ENCODE measurements at places on chromosomes 3 and 15.

- no peak for DNase-seq
These were observed 42.1 kb upstream of the TSPAN3 start for GRCh38 chr15:77112838-77113504.

DNA sequence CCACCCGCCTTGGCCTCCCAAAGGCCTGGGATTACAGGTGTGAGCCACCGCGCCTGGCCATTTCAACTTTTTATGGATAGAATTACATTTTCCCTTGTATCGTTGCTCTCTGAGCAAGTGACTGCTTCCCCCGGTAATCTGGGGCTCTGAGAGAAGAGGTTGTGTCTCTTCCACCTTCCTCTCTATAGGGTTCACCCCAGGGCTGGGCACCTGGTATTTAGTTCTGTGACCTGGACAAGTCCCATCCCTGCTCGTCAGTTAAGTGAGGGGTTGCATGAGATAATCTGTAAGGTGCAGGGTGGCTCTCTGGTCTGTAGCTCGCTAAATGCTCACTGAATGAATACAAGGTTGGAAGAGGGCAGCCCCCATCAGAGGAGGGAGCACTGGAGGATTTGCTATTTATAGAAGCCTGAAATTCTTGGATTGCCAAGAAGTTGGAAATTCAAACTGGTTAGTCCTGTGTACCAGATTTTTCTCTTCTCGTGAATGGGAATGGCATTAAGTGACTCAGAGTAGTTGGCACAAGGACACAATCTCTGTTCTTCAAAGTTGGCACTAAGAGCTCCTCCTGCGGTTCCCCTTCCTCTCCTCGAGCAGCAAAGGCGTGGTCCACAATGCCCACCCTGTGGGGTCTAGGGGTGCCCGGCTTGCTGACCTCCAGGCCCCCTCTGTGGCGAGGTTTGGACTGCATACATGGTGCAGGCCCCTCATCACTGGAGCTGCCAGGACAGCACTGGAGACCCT is 68.1 kb upstream of the DLG1 start:
- DNase-seq = no peak

- no peak for DNase-seq
These were observed 837 bp downstream of the GRK7 start for GRCh38 chr3:141764045-141764444.

GRCh38 chr3:124094496-124094895 is 102.6 kb upstream of the ROPN1 start:
- no peak for DNase-seq

DNA sequence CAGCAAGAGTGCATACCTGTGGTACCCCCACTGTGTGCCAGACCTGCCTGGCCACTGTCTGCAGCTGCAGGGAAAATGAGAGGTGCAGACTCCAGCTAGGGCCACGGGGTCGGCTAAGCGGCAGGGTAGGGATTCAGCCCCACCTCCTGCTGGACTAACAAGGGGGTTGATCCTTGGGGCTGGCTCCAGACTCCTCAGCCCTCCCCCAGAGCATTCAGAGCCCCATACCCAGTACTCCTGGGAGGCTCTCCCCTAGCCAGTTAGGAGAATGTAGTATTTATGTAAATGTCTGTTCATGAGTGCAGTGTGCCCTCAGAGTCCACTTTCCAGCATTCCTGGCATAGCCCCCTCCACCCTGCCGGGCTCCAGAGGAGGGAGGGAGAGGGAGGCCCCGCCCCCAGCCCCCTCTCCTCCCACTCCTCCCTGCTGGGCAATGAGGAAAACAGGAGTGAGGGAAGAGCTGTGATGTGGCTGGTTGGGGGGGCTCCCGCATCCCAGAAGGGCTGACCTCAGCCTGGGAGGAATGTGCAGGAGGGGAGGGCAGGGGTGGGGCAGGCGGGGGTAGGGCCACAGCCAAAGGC is 4.5 kb upstream of the SEMA3B start:
- DNase-seq = peak; percentile 77

GRCh38 chr3:50645378-50645777 is 28.4 kb downstream of the MAPKAPK3 start:
- DNase-seq = no peak
